Choroid plexus epithelial cell (primary cell): ENCODE measurements at places on chromosomes 1 and 21.
A peak's percentile ranks its signal among the peaks of the same experiment; 100 is the strongest.

DNA sequence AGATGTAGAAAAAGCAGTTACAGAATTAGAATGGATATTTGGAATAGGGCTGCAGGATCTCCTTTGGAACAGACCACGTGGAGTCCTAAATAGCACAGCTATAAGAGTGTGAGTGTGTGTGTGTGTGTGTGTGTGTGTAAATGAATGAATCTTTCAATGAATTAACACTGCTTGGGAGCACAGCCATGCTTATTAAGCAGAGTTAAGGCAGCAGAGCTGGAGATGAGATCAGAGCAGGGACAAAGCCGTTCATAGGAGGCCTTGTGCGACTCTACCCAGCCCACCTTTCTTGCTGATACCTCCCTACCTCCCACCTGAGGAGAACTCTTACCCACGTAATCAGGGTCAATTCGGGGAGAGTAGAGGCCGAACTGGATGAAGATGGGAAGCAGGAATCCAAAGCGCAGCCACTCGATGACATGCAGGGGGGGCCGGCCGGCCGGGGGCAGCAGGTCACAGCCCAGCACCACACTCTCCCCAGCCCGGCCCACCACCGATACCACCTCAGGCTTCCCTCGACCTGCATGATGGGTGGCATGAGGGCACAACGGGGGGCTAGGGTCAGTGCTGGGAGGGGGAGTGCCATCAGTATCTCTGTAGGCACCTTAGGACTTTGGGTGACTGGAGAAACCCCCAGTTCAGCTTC lies 2.7 kb downstream of the IGSF9 start:
- DNase-seq, result no peak

GRCh38 chr1:5369223-5369622 lies 623.0 kb downstream of the NPHP4 start:
- no peak for DNase-seq

GRCh38 chr1:82759035-82759434 lies 958.3 kb downstream of the ADGRL2 start:
- peak; percentile 2 for DNase-seq

DNA sequence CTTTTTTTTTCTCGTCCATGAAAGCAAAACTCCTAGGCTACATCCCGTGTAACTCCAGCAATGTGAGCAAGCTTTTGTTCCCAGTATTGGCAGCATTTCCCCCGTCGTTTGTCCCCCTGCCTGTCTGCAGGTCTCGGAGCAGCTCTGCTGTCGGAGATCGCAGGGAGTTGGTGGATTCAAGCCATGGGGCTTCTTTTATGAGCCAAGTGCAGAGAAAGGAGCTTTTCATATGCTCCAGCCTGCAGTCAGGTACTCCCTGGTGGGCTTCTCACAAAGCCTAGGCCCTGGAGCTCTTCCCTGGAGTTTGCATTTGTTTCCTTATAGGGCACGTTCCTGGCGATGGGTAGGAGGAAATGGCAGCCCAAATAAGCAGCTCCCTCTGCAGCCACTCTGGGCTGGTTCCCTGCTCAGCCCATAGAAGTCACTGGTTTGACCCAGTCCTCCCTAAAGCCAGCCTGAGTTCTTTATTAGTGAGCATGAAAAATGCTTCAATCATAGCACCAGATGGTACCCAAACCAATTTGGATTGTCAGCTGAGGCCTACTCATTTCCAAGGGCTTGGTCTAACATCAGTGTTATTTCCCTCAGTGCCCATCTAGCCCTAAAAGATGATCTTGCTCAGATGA lies 78.3 kb downstream of the NUF2 start:
- DNase-seq, result no peak

- DNase-seq, result no peak
Observed at GRCh38 chr1:14137411-14138134, 437.6 kb downstream of the PRDM2 start.

GRCh38 chr21:33543505-33544129 lies 779 bp downstream of the SON start:
- DNase-seq, result no peak

GRCh38 chr1:109388208-109388711 lies 9.5 kb downstream of the SORT1 start:
- DNase-seq, result no peak

DNA sequence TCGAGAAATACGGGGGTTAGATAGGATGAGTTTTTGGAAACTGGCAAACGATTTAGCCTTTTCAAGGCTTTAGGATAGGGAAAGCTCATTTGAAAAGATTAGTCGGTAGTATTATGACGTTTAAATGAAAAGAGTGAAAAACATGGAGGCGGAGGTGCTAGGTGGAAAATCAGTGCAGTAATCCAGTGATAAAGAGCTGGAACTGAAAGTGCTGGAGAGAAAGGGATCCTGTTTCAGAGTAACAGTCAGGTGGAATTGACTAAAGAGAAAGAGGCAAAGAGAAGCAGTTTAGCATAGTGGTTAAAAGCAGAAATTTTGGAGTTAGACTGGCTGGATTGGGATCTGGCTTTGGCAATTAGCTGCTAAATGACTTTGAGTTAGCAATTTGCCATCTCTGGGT lies 945 bp downstream of the WDR3 start:
- DNase-seq, result peak; percentile 31

DNA sequence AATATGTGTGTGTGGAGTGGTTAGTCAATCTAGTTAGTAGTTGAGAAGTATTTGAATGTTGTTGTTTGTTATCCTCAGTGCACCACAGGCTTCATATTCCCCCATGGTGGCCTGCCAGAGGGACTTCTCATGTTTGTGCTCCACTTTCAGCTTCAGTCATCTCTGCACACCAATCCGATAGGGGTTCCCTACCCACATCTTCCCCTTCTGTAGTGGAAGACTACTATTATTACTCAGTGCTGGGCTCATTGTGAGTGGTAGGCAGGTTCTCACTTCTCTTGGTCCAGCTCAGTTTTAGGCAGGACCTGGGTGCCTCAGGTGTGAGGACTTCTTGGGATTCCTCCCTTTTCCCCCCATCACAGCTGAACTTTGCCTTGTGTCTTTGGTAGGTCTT lies 14.2 kb downstream of the MT1HL1 start:
- DNase-seq, result no peak

DNA sequence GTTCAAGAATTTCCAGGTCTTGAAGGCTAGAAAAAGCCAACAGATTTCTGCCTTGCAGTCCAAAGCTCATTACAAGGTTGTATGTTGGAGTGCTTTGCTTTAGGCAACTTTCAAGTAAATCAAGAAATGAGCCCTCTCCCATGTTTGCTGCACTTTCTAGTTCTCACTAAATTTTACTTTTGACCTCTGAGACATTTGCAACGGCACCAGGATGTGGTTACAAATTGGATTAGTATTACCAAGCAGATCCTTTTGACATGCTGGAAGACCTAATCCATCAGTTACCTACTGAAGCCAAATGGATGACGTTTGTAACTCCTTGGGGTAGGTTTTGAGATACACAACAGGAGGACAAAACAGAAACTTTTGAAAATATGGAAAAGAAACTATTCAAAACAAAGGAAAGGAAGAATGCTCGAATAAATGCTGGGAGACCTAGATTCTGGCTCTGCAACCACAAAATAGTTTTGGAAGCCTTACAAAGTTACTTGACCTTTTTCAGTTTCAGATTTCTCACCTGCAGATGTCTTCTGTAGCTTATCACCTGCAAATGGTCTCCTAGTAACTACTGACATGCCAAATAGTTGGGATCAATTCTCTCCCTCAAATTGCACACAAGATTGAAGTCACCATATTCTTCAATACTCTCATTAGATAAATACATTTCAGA lies 251.7 kb upstream of the ADGRL2 start:
- no peak for DNase-seq

DNA sequence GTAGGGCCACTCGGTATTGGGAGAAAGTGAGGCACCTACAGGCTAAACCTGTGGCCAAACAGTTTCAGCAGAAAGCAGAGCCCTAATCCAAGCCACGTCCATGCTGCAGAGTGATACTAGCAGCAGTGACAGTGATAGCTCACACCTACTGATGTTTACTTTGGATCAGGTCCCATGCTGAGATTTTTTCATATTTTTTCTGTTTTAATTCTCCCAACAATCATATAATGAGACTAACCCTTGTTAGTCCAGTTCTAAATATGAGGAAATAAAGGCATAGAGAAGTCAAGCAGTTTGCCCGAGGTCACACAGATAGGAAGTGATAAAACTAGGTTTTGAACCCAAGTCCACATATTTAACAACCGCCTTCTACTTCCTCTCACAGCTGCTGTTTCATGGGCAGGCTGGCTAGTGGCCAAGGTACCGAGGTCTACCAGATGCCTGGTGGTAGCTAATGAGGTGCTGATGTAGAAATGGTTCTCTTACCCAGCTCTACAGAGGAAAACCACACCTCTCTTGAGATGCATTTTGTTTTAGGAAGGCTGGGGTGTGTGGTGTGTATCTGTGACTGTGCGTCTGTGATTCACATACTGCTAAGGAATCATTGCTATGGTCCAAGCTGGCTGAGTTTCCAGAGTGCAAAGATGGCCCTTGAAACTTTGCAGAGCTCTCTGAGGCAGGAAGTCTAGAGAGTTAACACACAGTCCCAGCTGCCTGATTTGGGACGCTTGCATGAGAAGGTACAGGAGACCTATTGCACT lies 80.3 kb upstream of the ARTN start:
- peak; percentile 62 for DNase-seq

- DNase-seq, result no peak
Observed at GRCh38 chr1:108208724-108209446, 8.7 kb upstream of the SLC25A24 start.
